T-cell (primary cell): ENCODE measurements at places on chromosomes 16 and 17. TPM values are rescaled to one million over a fixed set of nuclear protein-coding genes. Genes with fewer than 3 reads are reported as not detected.

GRCh38 chr17:33642002-33642401 lies 348.9 kb upstream of the ASIC2 start:
- H3K27ac ChIP-seq, result no peak overlapping the region
- H3K4me3 ChIP-seq, result no peak overlapping the region
- H3K36me3 ChIP-seq, result no peaks in the 10 kb centered on the region
- peaks cover 2% of the 10 kb centered on the region for H3K4me1 ChIP-seq

Gene KRT23
- total RNA-seq, result not detected

DNA sequence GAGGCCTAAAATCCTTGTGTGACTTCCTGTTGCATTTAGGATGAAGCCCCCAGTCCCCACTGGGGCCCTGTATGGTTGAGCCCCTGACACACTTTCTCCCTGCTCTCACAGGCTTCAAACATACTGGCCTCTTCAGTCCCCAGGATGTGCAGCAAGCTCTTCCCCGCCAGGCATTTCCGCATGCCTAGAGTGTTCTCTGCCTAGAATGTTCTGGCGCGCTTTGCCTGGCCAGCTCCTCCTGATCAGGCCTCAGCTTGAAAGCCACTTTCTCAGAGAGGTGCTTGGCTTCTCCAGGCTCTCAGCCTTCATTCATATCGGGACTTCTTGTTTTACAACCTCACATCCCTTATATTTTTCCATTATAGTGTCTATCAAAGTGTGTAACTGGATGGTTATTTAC lies 123.7 kb downstream of the SPACA3 start:
- no peaks in the 10 kb centered on the region for H3K4me1 ChIP-seq
- DNase-seq, result no peak
- H3K27me3 ChIP-seq, result peaks cover 11% of the 10 kb centered on the region
- no peak overlapping the region for H3K27ac ChIP-seq
- H3K36me3 ChIP-seq, result no peaks in the 10 kb centered on the region

Gene TP53TG3E
- not detected for total RNA-seq

GRCh38 chr17:74759941-74760340 lies 11.5 kb downstream of the NHERF1 start:
- peaks cover 43% of the 10 kb centered on the region for H3K4me1 ChIP-seq
- H3K27ac ChIP-seq, result peak overlapping the region; percentile 62
- peaks cover 65% of the 10 kb centered on the region for H3K36me3 ChIP-seq
- peak overlapping the region; percentile 58 for H3K4me3 ChIP-seq
- no peak for DNase-seq

Gene CCL16
- total RNA-seq, result not detected

Gene TRPV3
- total RNA-seq, result 0.44 TPM
